ENCODE measurements at places on chromosomes 3 and 15.

DNA sequence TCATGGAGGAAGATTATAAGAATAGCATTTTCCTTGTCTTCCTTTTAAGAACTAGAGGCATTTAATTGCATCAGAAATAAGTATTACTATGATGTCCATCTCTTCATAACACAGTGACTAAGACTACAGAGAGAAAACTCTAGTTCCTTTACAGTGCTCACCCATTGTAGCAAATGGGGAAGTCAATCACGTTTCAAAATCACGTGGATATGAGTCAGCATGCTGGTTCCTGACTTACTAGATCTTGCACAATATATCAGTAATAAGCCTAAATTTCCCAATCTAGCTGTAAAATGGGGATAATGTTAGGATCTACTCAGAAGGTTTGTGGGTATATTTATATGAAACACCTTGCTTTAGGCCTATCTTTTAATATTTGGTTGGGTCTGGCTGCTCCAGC is 254.8 kb upstream of the EOMES start:
- no peak for DNase-seq

DNA sequence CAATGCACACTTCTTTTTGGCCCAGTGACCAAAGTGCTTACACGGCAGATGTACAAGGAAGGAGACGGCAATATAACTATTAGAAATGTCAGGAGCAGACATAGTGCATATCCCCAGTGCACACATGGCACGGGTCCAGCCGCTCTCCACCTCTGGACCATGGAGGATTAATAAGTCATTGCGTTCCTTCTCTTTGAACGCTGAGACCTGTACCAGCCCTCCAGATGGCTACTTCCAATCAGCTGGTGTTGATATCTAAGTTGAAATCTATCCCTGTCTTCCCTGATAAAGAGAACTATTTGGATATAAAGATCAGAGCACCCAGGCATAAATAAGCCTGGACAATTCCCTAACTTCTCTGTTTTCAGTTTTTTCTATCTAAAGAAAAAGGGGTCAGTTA is 212.5 kb downstream of the CADPS start:
- no peak for DNase-seq

- DNase-seq = no peak
Observed at GRCh38 chr3:32685543-32686185, 676 bp downstream of the CNOT10 start.

DNA sequence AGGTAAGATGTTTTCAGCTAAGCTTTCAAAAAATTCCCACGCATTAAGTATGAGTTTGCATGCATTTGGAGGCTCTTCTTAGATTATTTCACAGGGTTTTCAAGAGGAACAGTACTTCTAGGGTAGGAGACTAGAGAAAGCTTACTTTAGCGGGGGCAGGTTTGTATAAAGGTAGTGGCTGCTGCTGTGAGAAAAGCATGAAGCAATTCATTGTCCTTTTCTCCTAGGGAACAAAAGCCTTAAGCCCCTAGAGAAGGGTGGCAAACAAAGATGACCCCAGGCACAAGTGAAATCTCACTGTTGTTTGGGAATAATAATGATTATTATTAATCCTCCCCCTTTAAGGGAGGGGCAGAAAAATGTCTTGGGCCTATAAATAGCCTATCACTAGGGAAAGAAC is 310.7 kb downstream of the DIPK2A start:
- no peak for DNase-seq

DNA sequence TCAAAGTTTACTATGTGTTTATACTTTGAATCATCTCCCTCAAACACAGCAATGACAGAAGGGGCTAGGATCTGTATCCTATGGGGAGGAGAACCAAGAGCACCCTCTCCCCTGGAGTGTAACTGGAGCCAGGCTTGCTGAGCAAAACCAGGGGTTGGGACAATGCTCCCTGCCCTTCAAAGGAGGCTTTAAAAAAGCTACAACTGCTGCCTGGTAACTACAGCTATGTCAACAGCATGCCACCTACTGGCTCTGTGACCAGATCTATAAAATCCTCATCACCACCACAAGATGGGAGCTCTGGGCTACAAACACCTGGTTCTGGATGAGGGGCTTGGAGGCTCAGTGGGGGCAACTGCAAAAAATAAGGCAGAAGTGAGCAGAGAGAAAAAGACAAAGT is 61.9 kb downstream of the ANO10 start:
- no peak for DNase-seq

DNA sequence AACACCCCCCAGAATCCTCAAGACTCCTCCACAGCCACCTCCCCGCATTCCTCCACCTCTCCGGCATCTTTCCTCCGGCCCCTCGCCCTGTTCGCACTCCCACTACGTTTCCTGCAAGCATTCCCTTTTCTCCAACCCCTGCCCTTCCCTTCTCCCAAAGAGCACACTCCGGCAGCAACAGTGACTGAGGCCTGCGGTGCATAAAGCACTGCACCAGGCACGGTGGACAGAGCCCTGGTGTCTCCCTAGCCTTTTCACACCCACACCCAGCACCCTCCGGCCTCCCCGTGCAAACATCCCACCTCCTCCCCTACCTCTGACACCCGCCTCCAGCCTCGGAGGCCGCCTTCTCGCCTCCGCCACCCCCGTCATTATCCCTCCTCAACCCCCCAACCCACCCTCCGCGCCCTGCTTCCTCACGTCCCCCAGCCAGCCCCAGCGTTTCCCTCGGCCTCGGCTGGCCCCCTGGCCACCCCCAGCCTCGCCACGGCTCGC is 577 bp downstream of the ZNF148 start:
- DNase-seq = no peak

DNA sequence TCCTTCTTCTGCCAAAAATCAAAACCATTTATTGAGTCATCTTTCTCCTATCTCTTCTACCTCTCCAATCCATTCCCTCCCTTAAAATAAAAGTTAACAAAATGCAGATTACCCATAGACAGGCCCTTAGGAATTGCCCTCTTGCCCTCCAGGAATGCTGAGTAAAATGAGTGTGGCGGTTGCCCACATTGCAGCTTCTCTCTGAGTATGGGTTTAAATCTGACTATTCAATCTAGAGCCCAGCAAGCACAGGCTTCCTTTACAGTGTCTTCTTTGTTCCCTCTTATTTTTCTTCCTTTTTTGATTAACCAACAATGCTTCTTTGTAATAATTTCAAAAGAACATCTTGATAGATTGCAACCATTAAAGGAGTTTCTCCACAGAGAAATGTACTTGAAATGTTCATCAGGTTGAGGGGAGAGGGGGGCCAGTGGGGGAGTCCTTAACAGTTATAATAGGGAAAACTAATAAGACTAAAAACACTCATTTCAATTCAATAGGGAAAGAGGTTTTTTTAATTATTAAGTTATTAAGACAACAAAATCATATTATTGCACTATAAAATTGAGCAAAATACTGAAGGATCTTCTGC is 135.3 kb upstream of the LMCD1 start:
- no peak for DNase-seq

DNA sequence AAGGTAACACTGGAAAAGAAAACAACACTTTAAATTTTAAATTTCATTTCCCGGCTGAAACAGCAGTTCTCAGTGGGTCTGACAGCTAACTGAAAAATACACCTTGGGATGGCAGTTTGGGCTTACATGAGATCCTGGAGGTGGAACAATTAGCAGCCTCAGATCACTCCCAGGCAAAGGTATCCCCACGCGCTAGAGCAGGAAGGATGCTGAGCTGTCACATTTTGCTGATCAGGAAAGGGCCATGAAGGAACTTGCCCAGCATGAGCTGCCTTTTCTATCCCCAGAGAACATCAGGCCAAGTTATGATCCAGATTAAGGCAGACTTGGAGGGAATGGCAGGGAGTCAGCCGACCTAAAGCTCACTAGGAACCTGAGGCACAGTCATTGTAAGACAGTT is 204.8 kb upstream of the SLC2A2 start:
- DNase-seq = no peak

DNA sequence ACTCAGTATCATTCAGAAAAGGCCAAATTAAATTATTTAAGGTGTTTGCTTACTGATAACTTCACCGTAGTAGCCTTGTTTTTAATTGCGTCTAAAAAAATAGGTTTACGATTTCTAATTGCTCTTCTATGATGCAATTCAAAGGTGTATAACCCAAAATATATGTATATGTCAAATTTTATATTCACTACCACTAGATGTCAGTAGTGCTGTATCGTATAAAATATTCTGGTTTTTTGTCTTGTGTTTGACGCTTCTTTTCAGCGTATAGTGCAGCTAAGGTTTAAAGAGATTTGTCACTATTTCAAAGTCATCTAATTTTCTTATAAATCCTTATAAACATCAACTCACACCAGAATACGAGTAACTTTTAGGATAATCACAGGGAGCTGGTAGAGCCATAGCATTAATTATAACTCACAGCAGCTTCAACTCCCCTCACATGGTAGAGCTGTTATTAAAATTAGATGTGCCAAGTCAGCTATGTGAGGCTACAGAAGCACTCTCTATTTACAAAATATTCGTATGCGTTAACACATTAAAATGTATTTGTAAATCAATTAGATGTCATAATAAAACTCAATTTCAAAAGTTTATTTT is 3.5 kb downstream of the PFN2 start:
- DNase-seq = peak; percentile 16

- DNase-seq = no peak
Observed at GRCh38 chr15:59299929-59300617, 72.6 kb downstream of the MYO1E start.

DNA sequence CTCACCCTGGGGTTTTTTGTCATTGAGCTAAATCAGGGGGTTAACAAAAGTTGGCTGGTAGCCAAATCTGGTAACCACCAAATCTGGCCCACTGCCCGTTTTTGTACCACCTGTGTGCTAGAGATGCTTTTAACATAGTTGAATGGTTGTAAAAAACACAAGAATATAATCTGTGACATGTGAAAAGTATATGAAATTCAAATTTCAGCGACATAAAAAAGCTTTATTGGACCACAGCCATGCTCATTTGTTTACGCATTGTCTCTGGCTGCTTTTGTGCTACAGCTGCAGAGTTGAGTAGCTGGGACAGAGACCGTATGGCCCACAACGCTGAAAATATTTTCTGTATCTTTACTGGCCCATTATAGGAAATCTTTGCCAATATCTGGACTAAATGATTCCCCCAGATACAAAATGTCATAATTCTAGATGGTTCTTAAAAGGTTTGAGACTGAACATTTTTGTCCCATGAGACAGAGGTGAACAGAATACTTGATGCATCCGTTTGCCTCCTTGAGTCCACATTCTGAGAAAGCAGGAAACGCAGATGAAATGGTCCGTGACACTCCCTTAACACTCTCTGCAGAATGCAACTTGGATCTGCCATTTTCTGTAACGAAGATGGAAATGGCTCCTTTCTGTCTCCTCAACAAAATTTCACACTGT is 120.9 kb upstream of the PDZRN3 start:
- DNase-seq = peak; percentile 55

GRCh38 chr15:44682211-44682610 is 18.7 kb upstream of the SPG11 start:
- DNase-seq = no peak

GRCh38 chr3:76756577-76756976 is 283.3 kb upstream of the ROBO2 start:
- no peak for DNase-seq

- no peak for DNase-seq
Observed at GRCh38 chr15:48076454-48076853, 44.3 kb upstream of the SLC24A5 start.

GRCh38 chr3:126423191-126424038 is 28.7 kb downstream of the CFAP100 start:
- DNase-seq = no peak

DNA sequence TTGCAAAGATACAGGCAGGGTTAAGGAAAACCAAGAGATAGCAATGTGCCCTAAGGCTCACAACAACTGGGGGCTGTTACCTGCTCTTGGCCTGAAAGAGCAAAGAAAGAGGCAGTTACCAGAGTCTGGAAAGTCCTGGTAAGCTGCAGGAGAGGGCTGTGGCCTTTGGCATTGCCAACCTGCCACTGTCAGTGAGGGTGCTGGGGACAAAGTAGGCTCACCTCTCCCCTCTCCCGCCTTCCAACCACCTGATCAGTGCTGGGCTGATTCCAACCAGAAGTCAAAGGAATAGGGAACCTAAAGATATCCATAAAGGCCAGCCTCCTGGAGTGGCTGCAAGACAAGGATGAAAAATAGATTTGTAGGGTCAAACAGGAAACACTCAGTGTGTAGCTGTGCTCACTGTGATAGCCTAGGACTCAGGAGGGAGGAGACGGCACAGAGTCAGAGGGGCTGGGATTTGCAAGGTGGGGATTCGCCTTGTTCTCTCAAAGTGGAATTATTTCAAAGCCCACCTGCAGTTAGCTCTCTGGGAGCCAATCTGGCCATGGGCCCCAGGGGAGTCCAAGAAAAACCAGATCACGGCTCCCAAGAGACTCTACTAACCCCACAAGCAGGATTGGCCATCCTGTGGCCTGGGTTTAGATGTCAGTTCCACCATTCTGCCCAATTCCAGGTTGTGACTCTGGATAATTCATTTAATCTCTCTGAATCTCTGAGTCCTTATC is 204.0 kb upstream of the BCL6 start:
- no peak for DNase-seq

- no peak for DNase-seq
Observed at GRCh38 chr3:79146024-79146423, 621.8 kb downstream of the ROBO1 start.

DNA sequence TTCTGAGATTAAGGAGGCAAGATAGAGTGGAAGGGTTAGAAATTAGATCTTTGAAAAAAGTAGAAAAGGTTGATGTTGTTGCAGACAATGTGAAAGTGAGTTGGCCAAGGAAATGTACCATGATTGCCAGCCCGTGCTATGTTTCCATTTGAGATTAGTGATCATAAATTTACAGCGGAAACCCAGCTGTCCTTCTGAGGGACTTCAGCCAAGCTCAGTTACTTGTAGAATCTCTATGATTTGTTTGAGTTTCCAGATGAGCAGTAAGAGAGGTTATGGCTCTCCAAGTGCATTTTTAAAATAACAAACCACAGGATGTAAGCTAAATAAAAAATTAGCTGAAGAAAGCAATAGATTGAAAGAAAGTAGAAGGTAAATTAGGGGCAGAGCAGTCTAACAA is 54.2 kb upstream of the RBMS3 start:
- DNase-seq = no peak

- DNase-seq = no peak
Observed at GRCh38 chr15:81379269-81379668, 5.3 kb upstream of the TMC3 start.

- DNase-seq = no peak
Observed at GRCh38 chr15:46956456-46956855, 760.8 kb upstream of the SEMA6D start.

GRCh38 chr3:121981473-121981872 is 40.6 kb downstream of the ILDR1 start:
- no peak for DNase-seq

- no peak for DNase-seq
Observed at GRCh38 chr15:48871542-48871941, 6.4 kb upstream of the EID1 start.

DNA sequence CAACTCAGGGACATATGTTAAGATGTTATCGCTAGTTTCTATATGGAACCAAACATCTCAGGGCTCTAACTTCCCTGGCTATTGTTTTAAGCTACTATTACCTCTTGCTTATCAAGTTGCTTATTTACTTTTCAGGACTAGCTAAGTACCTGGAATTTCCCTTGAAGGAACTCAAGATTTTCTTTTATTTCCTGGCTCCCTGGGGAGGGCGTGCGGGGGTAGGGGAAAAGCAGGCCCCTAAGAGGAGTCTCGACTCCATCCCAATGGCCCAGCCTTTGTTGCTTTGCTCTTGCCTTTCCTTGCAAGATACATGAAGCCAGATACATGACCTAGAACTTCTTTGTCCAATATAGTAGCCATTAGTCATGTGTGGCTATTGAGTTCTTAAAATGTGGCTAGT is 76.9 kb upstream of the STXBP5L start:
- no peak for DNase-seq

- DNase-seq = peak; percentile 14
Observed at GRCh38 chr3:38029400-38030125, at the start of gene PLCD1. Gene PLCD1 (minus strand): TSS chr3:38029642. CDS start chr3:38029539, 103 bp downstream.

GRCh38 chr15:100947760-100948429 is 28.7 kb downstream of the LRRK1 start:
- DNase-seq = no peak

Measured in NCI-H1930 (cell line).